ENCODE measurements at places on chromosomes 2 and 18.

DNA sequence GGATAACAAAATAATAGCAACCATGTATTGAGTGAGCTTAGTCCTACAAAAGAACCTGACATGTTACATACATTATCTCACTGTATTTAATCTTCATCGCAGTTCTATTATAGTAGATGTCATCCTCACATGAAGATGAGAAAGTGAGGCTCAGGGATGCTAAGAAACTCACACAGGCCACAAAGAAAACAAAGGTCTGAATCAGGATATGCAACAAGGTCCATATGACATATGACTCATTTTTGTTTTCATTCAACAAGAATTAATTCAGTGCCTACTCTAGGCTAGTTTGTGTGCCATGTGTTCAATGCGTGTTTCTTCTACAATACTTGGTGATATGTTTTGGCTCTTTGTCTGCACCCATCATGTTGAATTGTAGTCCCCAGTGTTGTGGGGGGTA is 219.7 kb upstream of the EPHA4 start:
- DNase-seq: no peak

DNA sequence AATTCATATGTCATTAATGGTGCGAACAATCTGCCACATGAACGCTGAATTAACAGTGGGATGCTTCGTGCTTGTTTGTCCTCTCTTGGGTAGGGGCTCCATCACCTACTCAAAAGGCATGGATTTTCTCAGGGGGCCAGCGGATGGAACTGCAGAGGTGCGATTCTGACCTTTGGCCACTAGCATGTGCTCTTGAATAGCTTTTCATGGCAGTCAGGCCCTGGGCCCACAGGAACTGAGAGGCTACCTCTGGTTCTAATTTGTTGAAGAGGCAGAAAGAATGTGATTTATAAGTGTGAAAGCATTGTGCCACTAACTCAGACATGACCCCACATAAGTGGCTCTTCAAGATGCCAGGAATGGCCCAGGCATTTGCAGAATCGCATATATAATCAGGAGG is 283.2 kb downstream of the INSIG2 start:
- no peak for DNase-seq

DNA sequence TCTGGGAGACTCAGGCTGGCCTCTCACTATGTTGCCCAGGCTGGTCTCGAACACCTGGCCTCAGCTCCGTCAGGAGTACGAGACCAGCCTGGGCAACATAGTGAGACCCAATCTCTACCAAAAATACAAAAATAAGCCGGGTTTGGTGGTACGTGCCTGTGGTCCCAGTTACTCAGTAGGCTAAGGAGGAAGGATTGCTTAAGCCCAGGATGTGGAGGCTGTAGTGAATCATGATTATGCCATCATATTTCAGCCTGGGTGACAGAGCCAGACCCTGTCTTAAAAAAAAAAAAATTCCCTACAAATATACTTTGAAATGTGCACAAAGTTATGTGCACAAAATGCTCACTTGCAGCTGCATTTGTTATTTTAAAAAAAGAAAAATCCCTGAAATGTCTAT is 26.3 kb upstream of the AGAP1 start:
- no peak for DNase-seq

- DNase-seq: no peak
Observed at GRCh38 chr2:101325425-101325824, 16.9 kb upstream of the RNF149 start.

DNA sequence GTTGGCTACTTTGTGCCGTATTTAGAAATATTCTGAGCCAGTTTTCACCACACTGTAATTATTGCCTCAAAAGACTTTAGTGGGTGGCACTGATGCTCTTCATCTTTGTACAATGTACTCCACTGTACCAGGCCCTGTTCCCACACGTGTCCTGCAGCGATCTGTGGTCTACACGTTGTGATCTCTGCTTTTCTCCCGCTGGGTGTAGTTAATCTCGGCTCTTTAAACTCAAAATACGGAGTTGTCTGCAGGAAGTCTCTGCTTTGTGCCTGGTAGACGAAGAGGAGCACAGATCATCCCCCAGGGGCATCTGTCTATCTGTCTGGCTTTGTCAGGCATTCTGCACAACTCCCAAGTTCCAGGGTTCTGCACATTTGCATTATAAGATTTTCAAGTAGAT is 12.1 kb upstream of the GREB1 start:
- DNase-seq: no peak

GRCh38 chr2:111219734-111220505 is 99.2 kb downstream of the BCL2L11 start:
- DNase-seq: no peak

Measured in cortex of kidney (tissue), 1 donor.